ENCODE measurements at places on chromosomes 11 and 22.

DNA sequence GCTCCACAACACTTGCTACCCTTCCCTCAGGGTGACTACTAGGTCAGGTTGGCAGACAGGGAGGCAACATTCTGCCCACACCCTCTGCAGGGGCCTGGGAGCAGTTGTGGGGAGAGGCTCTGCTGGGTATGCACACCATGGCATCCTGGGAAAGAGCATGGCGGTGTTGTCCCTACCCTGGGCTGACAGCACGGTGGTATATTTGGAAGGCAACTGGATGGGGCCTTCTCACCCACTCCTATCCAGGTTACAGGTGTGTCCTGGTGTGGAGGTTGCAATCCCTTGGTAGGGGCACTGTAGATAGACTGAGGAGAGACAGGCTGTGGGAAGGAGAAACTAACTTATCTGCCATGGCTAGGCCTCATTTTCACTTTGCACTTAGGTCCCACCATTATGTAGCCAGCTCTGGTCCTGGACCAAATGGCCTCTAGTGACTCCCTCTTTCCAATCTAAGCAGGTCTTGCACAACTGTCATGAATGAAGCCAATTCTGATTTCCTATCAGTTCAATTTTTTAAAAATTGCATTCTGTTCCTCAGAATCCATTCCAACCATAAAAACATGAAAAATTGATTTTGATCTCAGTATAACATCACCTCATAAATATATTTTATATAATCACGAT lies 54.0 kb upstream of the CD44 start:
- no peak for DNase-seq

DNA sequence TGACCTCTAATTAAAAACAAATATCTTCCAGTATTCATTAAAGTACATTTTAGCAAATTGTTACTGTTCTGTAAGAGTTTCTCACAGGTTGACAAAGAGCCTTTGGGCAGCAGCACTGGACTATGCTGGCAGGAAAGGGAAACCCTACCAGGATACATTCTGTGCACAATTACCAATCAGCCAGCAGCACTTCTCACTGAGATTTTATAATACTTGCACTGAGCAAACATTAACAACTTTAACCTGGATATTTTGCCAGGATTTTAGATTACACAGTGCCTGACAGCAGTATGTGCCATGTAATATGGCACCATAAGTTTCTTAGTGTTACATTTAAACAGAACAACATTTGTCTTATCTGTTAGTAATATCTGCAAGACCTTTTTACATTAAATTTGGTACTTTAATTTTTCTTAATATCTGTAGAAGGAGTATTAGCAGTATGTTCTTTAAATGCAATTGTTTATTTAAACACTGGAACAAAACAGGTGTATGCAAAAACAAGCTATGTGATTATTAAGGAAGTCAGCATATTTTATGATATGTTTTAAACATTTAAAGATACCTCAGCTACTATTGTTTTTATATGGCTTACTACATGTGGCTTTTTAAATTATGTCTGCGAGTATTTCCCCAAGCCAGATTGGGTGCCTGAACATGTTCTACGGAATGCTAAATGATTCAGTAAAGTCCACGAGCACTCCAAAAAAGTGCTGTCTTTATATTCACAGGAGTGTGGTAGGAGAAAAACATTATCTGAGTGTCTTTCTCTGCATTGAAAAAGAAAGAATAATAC lies 699.0 kb upstream of the LUZP2 start:
- DNase-seq, result no peak

DNA sequence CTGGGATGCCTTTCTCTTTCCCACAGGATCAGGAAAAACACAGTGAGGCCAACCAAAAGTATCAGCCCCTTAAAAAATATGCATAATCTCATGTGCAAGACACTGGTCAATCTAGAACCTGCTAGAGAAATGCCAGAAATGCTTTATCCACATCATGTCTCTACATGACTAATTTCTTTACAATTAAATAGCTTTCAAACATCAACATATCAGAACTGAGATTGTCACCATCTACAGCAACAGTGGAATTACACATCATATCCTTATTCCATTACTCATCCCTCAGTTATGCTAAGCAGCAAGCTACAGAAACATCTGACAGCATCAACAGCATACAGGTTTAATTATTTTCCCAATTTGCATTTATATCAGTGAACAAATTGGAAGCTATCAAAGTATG lies 78.8 kb downstream of the DDIAS start:
- DNase-seq, result no peak

GRCh38 chr11:12897867-12898266 lies 111.2 kb upstream of the RASSF10 start:
- no peak for DNase-seq

Data from vagina (tissue), 2 donors.